ENCODE measurements at places on chromosomes 5 and 9. TPM values are rescaled to one million over a fixed set of nuclear protein-coding genes. Genes with fewer than 3 reads are reported as not detected.

GRCh38 chr9:19934301-19934871, 145.5 kb upstream of the SLC24A2 start:
- DNase-seq, result peak; percentile 83

ADAMTS13 gene
- 0.48 TPM for total RNA-seq

DNA sequence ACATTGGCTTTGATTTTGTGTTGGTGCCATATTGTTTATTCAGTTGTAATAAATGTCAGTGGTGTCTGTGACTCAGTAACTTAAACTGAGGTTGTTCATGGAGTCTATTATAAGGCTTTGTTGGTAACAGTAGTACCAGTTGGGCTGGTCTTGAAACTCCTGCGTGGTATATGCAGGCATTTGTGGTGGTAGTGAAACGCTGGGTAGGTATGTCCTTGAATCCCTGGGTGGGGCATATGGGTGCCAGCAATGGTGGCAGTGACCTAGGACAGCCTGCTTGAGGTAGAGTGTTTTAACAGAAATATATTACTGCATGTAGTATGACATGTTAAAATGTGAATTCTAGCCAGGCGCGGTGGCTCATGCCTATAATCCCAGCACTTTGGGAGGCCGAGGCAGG, 1058.5 kb upstream of the SEMA6A start:
- DNase-seq, result no peak

DNA sequence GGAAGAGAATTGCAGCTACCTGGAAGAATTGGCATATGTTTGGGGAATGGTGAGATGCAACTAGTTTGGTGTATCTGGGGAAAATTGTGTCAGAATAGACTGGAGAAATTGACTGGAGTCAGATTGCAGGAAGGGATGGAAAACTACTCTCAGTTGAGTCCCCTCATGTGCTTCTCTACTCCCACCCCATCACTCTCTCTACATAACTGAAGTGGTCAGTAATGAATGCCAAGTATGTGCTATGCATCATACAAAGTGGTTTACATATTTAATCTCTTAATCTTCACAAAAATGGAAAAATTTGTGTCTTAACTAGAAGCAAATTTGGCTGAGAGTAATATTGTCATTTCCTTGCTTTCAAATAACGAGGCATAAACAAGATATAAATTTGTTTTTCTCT, 146.4 kb upstream of the TNC start:
- DNase-seq, result no peak

GRCh38 chr9:27880635-27881034, 307.4 kb upstream of the C9orf72 start:
- no peak for DNase-seq

- DNase-seq, result no peak
Observed at GRCh38 chr5:36066540-36067210, at the start of gene UGT3A2. UGT3A2 (minus strand) TSS chr5:36066882; CDS start chr5:36066789, 93 bp downstream.

DNA sequence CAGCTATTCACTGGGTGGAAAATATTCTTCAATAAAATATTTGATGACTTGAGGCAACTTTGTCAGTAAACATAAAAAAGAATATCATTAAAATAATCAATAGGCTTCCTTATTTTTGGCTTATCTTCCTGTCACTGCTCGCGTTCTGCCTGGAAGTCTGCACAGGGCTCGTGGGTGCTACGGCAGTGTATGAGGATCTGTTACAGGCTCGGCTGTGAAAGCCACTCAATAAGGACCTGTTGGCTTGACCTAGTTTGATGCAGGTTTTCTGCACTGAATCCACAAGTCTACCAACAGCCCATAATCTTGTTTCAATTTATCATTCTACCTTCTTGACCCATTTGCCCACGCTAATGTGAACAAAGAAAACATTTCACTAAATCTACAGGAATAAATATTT, 97.2 kb downstream of the PDZD2 start:
- no peak for DNase-seq

SGCD gene
- total RNA-seq, result 56.3 TPM

- no peak for DNase-seq
Observed at GRCh38 chr9:92710368-92710767, 40.4 kb upstream of the IPPK start.
